Fibroblast of skin of right biceps (primary cell): ENCODE measurements at places on chromosomes 11 and 22.
A peak's percentile ranks its signal among the peaks of the same experiment; 100 is the strongest.

- no peak for DNase-seq
Measured at GRCh38 chr11:12199231-12199948, 89.0 kb downstream of the MICAL2 start.

- DNase-seq: peak; percentile 84
Measured at GRCh38 chr11:130675371-130675821, 227.0 kb downstream of the ADAMTS15 start.

DNA sequence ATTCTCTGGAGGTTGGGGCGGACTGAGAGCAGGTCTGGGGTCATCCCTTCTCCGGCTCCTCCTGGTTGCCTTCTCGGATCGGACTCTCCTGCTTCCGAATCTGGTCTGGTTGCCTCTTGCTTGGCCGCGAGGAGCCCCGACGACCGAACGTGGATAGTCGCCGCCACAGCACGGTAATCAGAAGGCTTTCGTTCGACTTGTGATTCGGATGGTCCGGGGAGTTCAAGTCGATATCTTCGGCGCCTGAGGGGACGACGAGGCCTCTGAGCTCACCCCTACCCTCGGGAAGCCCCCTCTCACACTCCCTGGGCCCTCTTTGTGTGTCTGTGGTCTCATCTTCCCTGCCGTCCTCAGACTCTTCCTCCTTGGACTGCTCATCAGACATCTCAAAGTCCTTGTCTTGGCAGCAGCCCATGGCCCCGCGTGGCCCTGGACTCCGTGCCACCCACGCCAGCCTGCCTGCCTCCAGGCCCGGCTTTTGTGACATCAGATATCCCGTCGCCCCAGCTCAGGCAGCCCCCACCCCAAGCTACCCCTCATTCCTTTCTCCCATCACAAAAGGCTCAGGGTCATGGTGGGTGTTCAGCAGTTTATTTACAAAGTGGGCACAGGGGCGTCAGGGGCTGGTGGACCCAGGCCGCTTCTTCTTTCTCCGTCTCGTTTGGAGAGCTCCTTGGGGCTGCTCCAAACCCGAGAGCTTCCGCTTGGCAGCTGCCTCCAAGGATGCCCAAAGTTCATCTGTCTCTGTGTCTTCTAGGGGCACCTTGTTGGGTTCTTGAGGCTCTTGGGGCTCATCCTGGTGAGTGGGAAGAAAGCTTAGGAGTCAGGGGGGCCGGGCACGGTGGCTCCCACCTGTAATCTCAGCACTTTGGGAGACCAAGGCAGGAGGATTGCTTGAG lies at the start of gene TEX54:
Gene TEX54, minus strand, starts transcription at position 506 of the 899 bp plus-strand sequence.
- DNase-seq: no peak

- no peak for DNase-seq
Measured at GRCh38 chr11:57436031-57436430, 9.1 kb upstream of the SLC43A3 start.

GRCh38 chr22:23098230-23098705 lies 27.9 kb downstream of the GNAZ start:
- DNase-seq: no peak
